H9 (cell line): ENCODE measurements at places on chromosomes 11 and 22. TPM values are rescaled to one million over a fixed set of nuclear protein-coding genes. Genes with fewer than 3 reads are reported as not detected.

- H3K4me3 ChIP-seq, result no peak within 1 kb of the TSS
- peaks cover 7% of the 10 kb centered on the region for H3K36me3 ChIP-seq
- H3K27me3 ChIP-seq, result peaks cover 12% of the 10 kb centered on the region; the same call in 1 of the 2 replicates
- no peaks in the 10 kb centered on the region for H3K4me1 ChIP-seq
- no peak within 1 kb of the TSS for H3K27ac ChIP-seq
Measured at GRCh38 chr22:22558972-22559603, at the start of gene PRAME. Gene PRAME (minus strand): TSS chr22:22559265. CDS start chr22:22556832, 2,433 bp downstream.

- no peaks in the 10 kb centered on the region for H3K4me1 ChIP-seq
- no peaks in the 10 kb centered on the region for H3K36me3 ChIP-seq
- H3K4me3 ChIP-seq, result no peak overlapping the region
Measured at GRCh38 chr22:28027453-28028448, 108.7 kb upstream of the PITPNB start.

- no peaks in the 10 kb centered on the region for H3K4me1 ChIP-seq
- H3K27ac ChIP-seq, result no peak overlapping the region
- H3K27me3 ChIP-seq, result no peaks in the 10 kb centered on the region; the same call in 1 of the 2 replicates
- no peaks in the 10 kb centered on the region for H3K36me3 ChIP-seq
Measured at GRCh38 chr22:27598792-27599191, 202.8 kb downstream of the MN1 start.

DNA sequence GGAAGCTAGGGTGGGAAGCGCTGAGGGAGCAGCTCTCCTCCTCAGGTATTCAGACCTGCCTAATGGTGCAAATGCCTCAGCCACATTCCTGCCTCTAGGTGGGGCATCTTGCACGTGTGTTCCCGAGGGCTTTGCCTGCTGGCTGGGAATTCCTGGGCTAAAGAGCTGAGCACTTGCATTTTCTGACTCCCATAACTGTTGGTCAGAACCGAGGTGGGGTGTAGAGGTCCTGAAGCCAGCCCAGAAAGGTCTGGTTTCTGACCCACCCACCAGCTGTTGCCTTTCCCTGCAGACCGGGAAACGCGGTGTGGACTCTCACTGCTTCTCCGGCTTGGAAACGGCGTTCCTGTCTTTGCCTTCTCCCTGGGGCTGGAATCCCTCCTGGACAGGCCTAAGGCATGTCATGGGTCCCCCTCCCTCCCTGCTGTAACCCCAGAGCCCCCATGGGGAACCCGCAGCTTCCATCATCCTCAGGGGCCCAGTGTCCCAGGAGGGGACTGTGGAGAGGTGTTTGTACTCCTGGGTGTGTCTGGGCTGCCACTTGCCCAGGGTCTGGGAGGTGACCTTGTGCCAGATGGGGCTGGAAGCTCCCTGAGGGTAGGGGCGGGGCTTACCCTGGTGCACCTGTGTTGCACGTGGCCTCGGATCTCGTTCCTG is 24.0 kb upstream of the SMIM38 start:
- H3K27me3 ChIP-seq, result no peaks in the 10 kb centered on the region
- H3K4me3 ChIP-seq, result no peak overlapping the region
- peak; percentile 92 for DNase-seq
- no peak overlapping the region for H3K27ac ChIP-seq
- no peaks in the 10 kb centered on the region for H3K4me1 ChIP-seq

GRCh38 chr11:123056835-123057491 is 5.0 kb downstream of the HSPA8 start:
- H3K27me3 ChIP-seq, result no peaks in the 10 kb centered on the region
- H3K4me3 ChIP-seq, result no peak overlapping the region; the same call in 1 of the 2 replicates
- H3K36me3 ChIP-seq, result peaks cover 76% of the 10 kb centered on the region
- no peak overlapping the region for H3K27ac ChIP-seq
- no peak for DNase-seq

DNA sequence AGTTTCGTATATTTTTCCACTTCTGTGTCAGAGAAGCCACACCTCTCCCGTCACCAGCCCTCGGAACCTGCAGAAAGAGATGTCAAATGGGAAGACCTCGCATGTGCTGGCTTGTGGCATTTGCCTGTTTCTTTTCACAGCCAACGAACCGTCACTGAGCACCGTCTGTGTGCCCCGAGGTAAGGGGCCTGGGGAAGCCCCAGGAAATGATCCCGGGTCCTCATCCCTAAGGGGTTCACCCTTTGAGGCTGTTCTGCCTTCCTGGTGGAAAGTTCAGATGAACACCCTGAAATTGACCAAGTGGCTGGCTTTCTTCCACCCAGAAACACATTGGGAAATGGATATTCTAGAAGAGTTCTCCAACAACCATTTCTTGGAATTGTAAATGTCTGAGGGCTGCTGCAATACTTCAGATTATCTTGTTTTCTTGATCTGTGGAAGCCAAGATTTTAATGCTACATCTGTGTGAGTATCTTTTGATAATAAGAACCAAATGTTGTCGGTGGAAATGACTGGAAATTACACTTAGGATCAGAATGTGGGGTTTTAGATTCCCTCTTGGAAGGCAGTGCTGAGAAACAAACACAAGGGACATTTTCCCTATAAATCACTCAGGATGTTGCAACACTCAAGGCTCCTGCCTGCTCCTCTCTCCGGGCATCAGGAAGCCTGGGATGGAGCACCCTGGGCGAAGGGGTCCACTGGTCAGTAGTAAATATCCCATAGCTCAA is 37.6 kb downstream of the RIBC2 start:
- no peaks in the 10 kb centered on the region for H3K36me3 ChIP-seq
- H3K27me3 ChIP-seq, result no peaks in the 10 kb centered on the region

- H3K27ac ChIP-seq, result no peak overlapping the region
- H3K4me3 ChIP-seq, result no peak overlapping the region
- H3K27me3 ChIP-seq, result no peaks in the 10 kb centered on the region
- no peaks in the 10 kb centered on the region for H3K4me1 ChIP-seq
- H3K36me3 ChIP-seq, result no peaks in the 10 kb centered on the region
Measured at GRCh38 chr11:80487952-80488351, 1047.1 kb upstream of the TENM4 start.

The LRRC10B gene
- total RNA-seq, result 0.31 and 0.39 TPM in 2 replicates

The GDPD4 gene
- total RNA-seq, result not detected in 2 replicates
